Lower leg skin (tissue), 4 donors: ENCODE measurements at places on chromosomes 6 and 20.

DNA sequence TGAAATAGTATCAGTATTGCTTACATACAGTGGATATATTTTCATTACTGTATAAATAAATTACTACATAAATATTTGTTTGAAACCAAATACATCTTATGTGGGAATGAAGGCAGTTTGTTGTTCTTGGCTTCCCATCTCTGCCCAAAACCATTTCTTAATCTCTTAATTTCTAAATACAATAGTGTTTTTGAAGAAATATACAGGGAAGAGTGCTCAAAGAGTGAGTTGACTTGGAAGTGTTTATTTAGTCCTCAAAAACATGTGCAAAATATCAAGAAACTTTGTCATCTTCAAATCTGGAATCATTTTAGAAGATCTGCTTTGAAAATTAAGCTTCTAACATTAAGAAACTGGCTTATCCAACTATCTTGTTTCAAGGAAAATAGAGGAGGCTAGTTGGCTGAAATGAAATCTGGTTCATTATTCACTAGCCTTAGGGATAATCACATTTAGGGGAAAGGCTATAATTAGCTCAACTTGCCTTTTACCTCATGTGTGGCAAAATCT lies 259.8 kb upstream of the FLRT3 start:
- no peak for DNase-seq

- DNase-seq, result no peak
Observed at GRCh38 chr6:2990248-2990931, 9.3 kb upstream of the NQO2 start.

DNA sequence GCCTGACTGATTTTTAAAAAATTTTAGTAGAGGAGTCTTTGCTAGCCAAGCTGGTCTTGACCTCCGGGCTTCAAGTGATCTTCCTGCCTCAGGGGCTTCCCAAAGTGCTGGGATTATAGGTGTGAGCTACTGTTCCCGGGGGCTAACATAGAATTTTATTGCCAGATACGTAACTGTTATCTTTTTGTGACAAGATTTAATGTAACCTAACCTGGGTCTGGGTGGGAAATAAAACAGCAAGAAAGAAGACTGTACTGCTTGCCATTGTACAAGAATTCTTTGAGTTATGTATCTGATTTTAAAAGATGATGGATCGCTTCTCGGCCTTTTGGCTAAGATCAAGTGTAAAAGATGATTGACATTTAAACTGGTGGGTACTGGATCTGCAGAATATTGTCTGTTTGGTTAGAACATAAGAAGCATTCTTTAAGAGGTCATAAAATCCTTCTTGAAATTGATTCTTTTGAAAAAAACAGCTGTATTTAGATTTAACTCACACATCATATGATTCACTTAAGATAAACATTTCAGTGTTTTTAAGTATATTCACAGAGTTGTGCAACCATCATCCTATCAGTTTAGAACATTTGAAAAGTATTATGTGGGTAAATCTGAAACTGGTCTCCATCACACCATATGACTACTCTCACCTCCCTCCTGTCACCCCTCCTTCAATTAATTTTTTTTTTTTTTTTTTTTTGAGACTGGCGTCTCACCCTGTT lies 21.6 kb downstream of the TPX2 start:
- DNase-seq, result no peak

- DNase-seq, result peak; percentile 99
Observed at GRCh38 chr20:35615667-35616464, at the start of gene SPAG4. TSS of gene SPAG4 (plus strand) at chr20:35615829. CDS start at chr20:35616004, 175 bp downstream.

GRCh38 chr6:27901801-27902200 lies 10.4 kb downstream of the OR2B2 start:
- no peak for DNase-seq

DNA sequence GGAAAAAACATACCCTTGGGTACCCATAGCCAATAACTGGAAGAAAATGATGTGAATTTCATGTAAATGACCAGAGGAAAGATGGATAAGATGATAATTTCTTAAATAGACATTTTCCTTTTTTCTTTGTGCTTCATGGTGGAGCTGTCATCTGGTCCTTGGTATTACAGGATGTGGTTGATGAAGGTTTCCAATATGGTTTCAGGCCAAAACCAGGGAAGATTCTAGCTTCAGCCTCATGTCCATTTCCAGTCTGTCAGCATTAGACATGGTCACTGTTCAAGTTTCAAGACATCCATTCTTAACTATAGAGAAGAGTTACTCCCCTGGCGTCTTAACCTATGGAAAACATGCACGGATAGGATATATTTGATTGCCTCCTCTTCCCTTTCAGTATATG lies 63.6 kb downstream of the SSR1 start:
- no peak for DNase-seq

GRCh38 chr6:139166238-139166955 lies 31.5 kb downstream of the HECA start:
- DNase-seq, result no peak

GRCh38 chr20:62192635-62193034 lies 9.8 kb downstream of the MTG2 start:
- DNase-seq, result no peak

- DNase-seq, result no peak
Observed at GRCh38 chr6:87716928-87717614, 15.0 kb upstream of the AKIRIN2 start.

- no peak for DNase-seq
Observed at GRCh38 chr20:8964959-8965562, 103.8 kb upstream of the PLCB4 start.

- DNase-seq, result no peak
Observed at GRCh38 chr6:23561732-23562131, 564.3 kb upstream of the NRSN1 start.

DNA sequence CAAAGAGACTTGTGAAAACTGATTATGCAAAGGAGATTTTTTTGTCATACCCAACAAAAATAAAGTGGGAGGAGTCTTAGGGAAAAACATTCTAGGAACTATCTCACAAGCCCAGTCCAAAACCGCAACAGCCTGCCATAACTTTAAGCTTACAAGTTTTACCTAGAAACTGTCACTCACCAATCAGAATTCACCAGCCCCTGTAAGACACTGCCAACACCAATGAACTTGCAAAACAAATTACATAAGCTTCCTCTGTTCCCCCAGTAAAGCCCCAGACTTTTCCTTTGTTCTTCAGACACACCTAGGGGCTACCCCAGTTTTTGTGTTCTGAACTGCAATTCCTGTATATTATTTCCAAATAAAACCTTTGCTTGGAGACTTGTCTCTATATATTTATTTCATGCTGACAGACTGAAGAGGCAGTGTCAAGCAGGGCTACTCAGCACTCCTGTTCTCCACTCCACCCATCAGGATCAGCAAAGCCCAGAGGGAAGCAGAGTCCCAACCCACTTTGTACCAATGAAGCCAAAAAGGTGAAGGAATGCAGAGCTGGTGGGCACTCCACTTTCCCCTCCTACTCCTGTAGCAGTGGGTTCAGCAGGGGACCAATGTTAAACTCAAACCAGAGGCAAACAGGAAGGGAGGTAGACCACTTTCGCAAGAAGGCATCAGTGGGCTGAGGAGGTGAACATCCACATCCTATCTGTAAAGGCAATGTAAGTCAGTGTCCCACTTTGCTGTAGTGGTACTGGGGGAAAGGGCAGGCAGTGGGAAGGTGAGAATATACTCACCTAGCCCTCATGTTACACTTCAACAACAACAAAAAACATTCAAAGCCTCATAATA lies 142.5 kb upstream of the RUNX2 start:
- no peak for DNase-seq
